Activated CD4-positive, alpha-beta T cell treated with anti-CD3 and anti-CD28 coated beads for 36 hours (primary cell): ENCODE measurements at places on chromosomes 16 and 17. TPM values are rescaled to one million over a fixed set of nuclear protein-coding genes. Genes with fewer than 3 reads are reported as not detected.

Gene CCDC57
- total RNA-seq: 41.6 TPM

- H3K4me3 ChIP-seq: no peak overlapping the region
- no peak for DNase-seq
- H3K27ac ChIP-seq: no peak overlapping the region
- H3K36me3 ChIP-seq: peaks cover 10% of the 10 kb centered on the region
These were observed 29.5 kb upstream of the ULK2 start for GRCh38 chr17:19897090-19897837.

DNA sequence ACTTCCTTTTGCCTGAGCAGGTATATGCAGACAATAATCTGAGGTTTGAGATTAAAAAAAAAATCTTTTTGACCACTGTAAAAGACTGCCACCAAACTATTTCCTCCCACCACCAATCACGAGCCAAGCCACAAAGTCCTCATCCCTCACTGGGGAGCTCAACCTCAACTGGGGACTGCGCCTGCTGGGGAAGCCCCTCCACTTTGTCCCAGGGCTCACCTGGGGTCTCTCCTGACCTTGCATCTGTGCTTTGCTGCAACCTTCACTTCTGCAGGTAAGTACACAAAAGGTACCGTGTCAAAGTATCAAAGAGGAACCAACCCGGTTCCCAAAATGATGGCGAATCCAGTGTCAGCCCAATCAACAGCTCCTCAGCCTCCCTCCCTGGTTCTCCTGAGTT, 35.5 kb downstream of the TLE7 start:
- no peak overlapping the region for H3K27ac ChIP-seq
- H3K4me3 ChIP-seq: no peak overlapping the region

- DNase-seq: peak; percentile 73
- H3K27ac ChIP-seq: peak overlapping the region; percentile 75
- H3K4me3 ChIP-seq: no peak overlapping the region
- H3K36me3 ChIP-seq: no peaks in the 10 kb centered on the region
These were observed 238.8 kb downstream of the MRTFB start for GRCh38 chr16:14309906-14310305.

Gene TBC1D3B
- total RNA-seq: 2.0 TPM

GRCh38 chr17:31631766-31632165, 227.3 kb downstream of the COPRS start:
- no peak for DNase-seq
- H3K4me3 ChIP-seq: no peak overlapping the region
- H3K4me1 ChIP-seq: no peaks in the 10 kb centered on the region
- peaks cover 19% of the 10 kb centered on the region for H3K27me3 ChIP-seq

DNA sequence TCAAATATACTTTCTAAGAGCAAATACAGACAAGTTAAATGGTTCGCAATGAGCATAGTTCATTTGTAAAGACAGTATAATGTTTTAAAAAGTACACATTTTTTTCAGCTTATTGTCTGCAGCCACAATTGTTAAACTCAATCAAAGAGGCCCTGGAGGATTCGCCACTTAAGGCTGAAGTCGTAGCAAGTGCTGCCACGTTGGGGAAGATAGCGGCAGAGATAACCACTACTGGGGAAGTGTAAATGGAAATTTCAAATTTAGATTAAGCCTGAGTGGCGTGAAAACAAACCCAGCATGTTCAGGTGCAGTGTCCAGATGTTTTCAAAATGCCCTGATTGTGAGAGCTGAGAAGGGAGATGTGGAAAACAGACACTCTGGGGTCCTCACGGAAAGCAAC, 8.4 kb downstream of the PMP22 start:
- peaks cover 15% of the 10 kb centered on the region for H3K4me1 ChIP-seq
- no peak overlapping the region for H3K27ac ChIP-seq
- no peaks in the 10 kb centered on the region for H3K36me3 ChIP-seq
- no peak overlapping the region for H3K4me3 ChIP-seq
- H3K27me3 ChIP-seq: peaks cover 53% of the 10 kb centered on the region

Gene SMTNL2
- not detected for total RNA-seq

Gene CCDC144A
- total RNA-seq: 7.0 TPM

DNA sequence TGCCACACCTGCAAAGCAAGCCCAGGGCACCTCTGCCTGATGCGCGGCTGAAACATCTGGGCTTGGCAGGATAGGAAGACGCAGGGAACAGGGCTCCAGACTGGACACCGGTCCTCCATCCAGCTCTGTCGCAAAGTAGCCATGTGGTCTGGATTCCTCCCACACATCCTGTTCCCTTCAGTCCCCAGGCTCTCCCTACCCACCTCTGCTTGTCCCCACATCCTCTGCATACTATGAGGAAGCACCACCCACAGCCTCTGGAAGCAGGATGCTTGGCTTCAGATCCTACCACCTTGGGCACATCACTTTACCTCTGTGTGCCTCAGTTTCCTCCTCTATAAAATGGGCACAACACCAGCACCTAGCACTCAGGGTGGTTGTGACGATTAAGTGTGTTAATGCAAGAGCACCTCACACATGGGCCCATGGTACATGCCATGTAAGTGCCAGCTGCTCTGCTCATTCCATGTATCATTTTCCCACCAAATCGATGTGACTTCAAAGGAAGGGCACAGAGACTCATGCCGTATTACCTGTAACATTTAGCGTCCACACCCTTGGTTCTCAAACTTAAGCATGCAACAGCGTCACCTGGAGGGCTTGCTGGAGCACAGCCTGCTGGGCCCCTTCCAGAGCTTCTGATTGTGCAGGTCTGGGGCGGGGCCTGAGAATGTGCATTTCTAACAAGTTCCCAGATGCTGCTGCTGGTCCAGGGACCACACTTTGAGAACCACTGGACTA, 138.6 kb upstream of the SDK2 start:
- H3K27ac ChIP-seq: no peak overlapping the region
- H3K27me3 ChIP-seq: no peaks in the 10 kb centered on the region
- H3K4me1 ChIP-seq: peaks cover 8% of the 10 kb centered on the region
- DNase-seq: peak; percentile 13
- no peaks in the 10 kb centered on the region for H3K36me3 ChIP-seq
- H3K4me3 ChIP-seq: no peak overlapping the region
